Kidney (tissue), 22 donors: ENCODE measurements at places on chromosomes 16 and 17. TPM values are rescaled to one million over a fixed set of nuclear protein-coding genes. Genes with fewer than 3 reads are reported as not detected.
A peak's percentile ranks its signal among the peaks of the same experiment; 100 is the strongest.

DNA sequence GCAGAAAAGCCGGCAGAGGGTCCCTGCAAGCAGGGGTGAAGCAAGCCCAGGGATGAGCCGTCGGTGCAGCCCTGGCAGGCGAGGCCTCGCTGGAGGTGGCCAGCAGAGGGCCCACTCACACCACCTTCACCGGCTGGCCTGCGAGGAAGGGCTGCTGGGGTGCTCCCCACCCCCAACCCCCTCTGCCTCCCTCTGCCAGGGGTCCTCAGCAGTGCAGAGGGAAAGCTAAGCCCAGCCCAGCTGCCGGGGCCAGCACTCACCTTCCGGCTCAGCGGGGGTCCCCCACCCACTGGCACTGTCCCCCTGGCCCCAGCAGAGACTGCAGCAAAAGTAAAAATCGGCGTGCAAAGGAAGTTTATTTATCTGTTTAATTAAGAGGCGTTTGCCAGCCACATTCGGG, 113.4 kb downstream of the ENGASE start:
- DNase-seq: no peak

GRCh38 chr17:78697554-78698343, 84.3 kb downstream of the CYTH1 start:
- DNase-seq: no peak

- DNase-seq: no peak
Measured at GRCh38 chr17:51995797-51996403, 162.6 kb downstream of the CA10 start.

- DNase-seq: no peak
Measured at GRCh38 chr16:76614269-76614668, 337.1 kb downstream of the CNTNAP4 start.

SLC35G6 gene
- polyA plus RNA-seq: not detected

DNAI2 gene
- polyA plus RNA-seq: not detected

DNA sequence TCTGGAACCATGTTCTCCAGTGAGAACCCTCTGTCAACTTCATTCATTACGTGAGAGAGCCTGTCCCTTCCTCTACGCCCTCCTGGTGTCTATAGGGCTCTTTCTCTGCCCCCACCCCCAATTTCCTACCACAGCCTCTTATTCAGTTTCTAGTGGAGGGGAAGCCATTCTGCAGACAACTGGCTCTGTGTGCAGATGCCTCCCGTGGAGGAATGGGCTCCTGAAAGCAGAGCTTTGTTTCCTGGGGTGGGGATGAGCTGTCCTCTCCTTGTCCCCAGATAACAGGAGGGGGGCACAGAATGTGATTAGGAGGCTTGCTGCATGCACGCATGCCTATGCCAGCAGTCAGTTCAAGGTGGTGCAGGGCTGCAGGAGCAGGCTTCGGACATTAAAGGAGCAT, 31.6 kb downstream of the MMP15 start:
- DNase-seq: no peak

DNA sequence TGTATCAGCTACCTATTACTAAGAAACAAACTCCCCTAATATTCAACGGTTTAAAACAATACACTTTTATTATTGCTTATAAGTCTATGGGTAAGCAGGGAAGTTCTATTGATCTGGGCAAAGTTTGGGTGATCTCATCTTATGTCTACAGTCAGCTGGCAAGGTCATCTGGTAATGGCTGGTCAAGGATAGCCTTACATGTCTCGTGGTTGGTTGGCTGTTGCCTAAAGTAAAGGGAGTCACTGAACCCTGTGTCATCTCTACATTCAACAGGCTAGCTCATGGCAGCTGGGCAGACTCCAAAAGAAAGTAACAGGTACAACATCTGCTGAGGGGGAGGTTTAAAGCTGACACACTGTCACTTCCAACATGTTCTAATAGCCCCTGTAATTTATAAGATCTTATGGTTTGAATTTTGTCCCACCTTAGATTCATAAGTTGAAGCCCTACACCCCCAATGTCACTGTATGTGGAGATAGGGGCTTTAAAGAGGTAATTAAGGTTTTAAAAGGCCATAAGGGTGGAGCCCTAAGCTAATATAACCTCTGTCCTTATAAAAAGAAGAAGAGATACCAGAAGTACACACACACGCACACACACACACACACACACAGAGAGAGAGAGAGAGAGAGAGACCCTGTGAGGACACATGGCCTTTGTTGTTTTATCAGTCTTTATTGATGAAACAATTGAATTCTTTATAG, 419.1 kb downstream of the NPIPA8 start:
- no peak for DNase-seq

GRCh38 chr16:54568906-54569807, 282.6 kb upstream of the IRX3 start:
- peak; percentile 41 for DNase-seq

- DNase-seq: no peak
Measured at GRCh38 chr16:68031951-68032350, 8.9 kb downstream of the DUS2 start.

DNA sequence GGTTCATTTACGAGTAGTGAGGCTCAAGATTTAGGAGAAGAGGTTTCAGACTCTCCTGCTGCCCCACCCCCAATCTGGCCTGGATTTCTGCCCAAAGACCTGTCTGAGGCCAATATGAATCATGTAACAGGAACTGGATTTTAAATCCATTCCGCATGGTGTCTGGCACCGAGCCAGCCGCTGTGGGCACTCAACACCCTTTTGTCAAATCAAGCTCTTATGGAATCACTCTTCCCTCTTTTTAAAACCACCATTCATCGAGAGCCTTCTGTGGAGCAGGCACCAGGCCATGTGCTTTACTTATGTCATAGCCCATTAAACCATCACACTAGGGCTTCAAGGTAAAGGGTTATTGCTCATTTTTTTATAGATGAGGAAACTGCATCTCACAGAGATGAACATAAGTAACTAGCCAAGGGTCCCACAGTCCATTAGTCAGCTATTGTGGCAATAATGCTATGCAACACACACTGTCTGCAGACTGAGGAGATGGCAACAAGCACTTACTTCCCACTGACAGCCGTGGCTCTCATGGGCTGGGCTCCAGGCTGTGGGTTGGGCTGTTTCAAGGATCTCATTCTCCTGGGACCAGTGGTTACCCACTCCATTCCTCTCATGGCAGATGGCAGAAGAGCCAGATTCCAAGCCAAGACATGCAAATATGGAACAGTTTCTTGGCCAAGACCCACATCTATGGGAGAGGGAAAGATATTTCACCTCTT, 93.6 kb downstream of the WSCD1 start:
- no peak for DNase-seq

KRT20 gene
- not detected for polyA plus RNA-seq

DNA sequence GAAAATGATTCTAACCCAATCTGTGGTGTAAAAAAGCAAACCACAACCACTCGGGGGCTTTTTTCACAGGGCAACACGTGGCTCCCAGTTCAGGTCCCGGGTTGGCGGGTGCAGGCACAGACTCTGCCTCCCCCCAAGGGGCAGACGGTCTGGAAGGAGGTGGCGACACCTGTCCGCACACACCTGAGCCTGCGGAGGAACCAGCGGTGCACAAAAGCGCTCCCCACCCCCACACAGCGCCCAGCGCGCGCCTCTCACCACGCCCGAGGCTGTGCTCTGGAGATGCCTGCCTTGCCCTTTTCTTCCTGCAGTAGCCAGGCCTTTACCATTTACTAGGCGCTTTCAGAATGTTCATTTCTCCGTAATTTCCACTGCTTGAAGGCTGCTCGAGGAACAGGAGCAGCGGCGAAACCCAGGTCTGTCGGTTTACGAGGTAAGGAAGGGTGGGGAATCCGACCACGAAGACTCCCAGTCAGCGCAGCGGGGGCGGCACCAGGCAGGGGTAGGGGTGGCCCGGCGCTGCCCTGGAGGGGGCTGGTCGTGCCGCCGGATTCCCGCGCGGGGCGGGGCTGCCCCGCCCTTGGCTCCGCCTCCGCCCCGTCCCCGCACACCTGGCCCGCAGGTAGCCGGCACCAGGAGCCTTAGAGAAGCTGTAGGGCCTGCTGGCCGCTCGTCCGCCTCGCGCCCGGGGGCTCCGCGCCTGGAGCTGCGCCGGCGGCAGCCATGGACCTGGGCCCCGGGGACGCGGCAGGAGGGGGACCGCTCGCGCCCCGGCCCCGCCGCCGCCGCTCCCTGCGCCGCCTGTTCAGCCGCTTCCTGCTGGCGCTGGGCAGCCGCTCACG, at the start of gene USP43:
TSS of gene USP43 (plus strand) at position 608 of the 842 bp plus-strand sequence. CDS start at position 724, 116 bp downstream.
- peak; percentile 77 for DNase-seq

DNA sequence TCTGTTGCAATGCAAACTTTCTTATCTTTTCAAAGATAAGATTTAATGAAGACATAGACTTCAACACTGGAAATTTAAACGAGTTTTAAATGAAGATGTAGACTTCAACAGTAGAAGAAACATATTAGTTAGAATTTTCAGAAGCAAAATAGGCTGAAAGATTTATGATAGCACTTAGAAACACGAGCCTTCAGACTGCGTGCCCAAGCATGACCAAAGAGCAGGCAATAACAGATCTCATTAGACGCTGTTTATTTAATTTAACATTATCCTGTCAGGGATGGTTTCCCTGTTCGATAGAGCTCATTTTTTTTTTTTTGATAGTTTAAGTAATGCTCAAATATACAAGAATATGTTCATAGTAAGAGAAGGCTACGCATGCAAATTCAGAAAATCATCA, 604.7 kb upstream of the SOX9 start:
- DNase-seq: peak; percentile 18

CASKIN1 gene
- polyA plus RNA-seq: 0.30 TPM

KRTAP9-2 gene
- polyA plus RNA-seq: not detected

DNA sequence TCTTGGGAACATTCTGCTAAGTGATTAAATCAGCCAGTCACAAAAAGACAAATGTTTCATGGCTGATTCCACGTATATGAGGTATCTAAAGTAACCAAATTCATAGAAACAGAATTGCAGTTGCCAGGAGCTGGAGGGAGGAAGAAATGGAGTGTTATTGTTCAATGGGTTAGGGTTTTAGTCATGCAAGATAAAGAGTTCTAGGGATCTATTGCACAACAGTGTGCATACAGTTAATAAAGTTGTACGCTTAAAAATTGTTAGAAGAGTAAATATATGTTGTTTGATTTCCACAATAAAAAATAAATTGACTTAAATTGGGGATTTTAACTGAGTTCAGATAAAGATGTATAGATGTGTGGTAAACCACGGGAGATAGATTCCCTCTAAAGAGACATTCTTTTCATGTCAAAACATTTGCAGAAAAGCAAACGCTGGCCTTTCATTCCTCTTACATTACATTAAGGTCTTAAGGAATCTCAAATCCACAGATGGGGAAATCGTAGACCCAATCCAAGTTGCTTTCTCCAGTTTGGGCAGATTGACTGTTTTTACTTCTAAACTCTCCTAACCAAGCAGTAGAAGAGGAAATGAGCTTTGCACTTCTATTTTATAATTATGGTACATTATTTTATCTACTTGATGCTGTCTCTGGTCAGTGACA, 4.6 kb downstream of the PRDM7 start:
- DNase-seq: no peak

GRCh38 chr16:84239909-84240308, at the start of gene KCNG4:
KCNG4 (minus strand) TSS chr16:84240012; CDS start chr16:84237485, 2,527 bp downstream.
- no peak for DNase-seq

DNA sequence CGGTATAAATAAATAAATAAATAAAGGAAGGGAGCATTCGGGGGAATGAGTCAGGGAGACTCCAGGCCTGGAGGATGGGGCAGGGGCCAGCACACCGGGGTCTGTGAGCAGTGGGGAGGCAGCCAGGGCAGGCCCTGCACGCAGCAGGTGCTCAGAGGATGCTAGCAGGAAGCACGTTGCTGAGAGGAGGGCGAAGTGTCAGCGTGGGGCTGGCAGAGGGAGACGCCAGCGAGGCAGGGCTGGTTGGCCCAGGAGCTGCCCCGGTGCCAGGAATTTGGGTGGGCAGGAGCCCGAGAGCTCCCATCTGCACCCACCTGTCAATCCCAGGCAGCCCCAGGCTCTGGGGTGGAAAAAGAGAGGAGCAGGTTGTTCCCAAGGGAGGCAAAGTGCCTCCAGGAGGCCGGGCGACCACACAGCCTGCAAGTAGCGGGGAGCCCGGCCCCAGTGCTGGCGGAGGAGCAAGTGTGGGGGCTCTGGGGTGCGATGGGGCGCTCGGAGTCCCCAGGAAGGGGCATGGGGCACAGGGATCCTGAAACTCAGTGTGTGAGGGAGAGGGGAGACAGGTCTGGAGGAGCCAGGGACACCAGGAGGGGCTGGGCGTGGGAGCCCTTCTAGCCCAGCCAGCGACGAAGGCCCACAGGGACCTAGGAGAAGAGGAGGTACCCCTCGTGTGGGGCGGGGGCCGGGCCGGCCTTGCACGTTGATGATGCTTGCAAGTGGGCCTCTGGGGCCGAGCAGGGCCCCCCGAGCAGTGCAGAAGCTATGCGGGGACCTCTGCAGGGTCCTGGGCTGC, 28.0 kb downstream of the SOX8 start:
- no peak for DNase-seq

- no peak for DNase-seq
Measured at GRCh38 chr16:54116124-54116655, 170.4 kb downstream of the IRX3 start.

- no peak for DNase-seq
Measured at GRCh38 chr16:10859658-10860057, 17.3 kb upstream of the CIITA start.

GRCh38 chr17:45222289-45222995, 757 bp downstream of the FMNL1 start:
- DNase-seq: peak; percentile 50

- DNase-seq: no peak
Measured at GRCh38 chr17:55267777-55268648, 3.3 kb downstream of the HLF start.

GRCh38 chr16:46858151-46858550, 26.0 kb upstream of the GPT2 start:
- no peak for DNase-seq

GRCh38 chr16:25959221-25959620, 267.5 kb downstream of the HS3ST4 start:
- no peak for DNase-seq

DNA sequence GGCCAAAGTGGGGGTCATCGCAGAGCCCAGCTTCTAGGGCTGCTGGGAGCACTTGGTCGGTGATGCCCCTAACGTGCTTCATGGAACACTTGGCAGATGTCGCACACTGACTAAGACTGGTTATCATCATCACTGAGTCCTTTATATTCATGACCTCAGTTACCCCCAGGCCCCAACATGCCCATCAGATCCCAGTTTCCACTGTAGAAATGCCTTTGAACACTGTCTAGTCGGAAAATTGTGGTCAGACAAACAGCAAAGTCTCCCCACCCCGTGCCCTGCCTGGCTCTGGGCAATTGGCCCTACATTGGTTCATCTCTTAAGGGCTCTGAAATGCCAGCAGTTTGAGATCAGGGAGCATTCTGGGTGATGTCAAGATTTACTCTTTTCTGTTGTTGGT, 51.3 kb downstream of the NKD1 start:
- no peak for DNase-seq

DNA sequence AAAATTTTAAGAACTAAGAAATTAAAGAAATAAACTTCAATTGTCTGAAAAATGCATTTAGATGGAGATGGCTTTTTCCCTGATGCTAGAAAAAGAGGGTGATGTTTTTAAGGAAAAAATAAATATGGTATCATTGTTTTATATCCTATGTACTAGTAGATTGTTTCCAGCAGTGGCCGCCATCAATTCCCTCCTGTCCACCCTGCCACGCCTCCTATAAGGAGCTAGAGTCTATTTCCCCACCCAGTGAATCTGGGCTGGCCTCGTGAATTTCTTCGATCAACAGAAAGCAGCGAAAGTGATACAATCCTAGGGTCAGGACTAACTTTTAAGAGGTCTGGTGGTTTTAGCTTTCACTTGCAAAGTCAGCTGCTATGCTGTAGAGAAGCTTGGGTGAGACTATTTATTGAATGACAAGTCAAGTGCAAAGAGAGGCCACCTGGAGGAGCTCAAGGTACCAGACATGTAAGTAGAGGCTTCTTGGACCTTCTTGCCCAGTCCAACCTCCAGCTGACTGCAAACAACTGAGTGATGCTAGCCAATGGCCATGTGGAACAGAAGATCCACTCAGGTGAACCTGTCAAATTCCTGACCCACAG, 80.9 kb upstream of the MTMR4 start:
- peak; percentile 15 for DNase-seq

GRCh38 chr16:58582971-58583765, 46.5 kb downstream of the CNOT1 start:
- DNase-seq: no peak
